ENCODE measurements at places on chromosomes 7 and 10. TPM values are rescaled to one million over a fixed set of nuclear protein-coding genes. Genes with fewer than 3 reads are reported as not detected.

WASL gene
- polyA plus RNA-seq = 35.6 TPM

COL28A1 gene
- 0.70 TPM for polyA plus RNA-seq

EZH2 gene
- 32.5 TPM for polyA plus RNA-seq

FAM25G gene
- polyA plus RNA-seq = not detected

KLLN gene
- polyA plus RNA-seq = 0.35 TPM

SPDYE3 gene
- polyA plus RNA-seq = 3.6 TPM

GRCh38 chr7:32047801-32048200, 22.4 kb downstream of the PDE1C start:
- H3K4me1 ChIP-seq = peaks cover 4% of the 10 kb centered on the region
- no peak overlapping the region for H3K27ac ChIP-seq
- no peak for DNase-seq
- H3K36me3 ChIP-seq = no peaks in the 10 kb centered on the region
- no peaks in the 10 kb centered on the region for H3K27me3 ChIP-seq

- H3K27ac ChIP-seq = no peak overlapping the region
- no peak for DNase-seq
- H3K4me3 ChIP-seq = no peak overlapping the region
- H3K4me1 ChIP-seq = peaks cover 8% of the 10 kb centered on the region
These were observed 14.7 kb upstream of the OAT start for GRCh38 chr10:124433461-124433860.

DNA sequence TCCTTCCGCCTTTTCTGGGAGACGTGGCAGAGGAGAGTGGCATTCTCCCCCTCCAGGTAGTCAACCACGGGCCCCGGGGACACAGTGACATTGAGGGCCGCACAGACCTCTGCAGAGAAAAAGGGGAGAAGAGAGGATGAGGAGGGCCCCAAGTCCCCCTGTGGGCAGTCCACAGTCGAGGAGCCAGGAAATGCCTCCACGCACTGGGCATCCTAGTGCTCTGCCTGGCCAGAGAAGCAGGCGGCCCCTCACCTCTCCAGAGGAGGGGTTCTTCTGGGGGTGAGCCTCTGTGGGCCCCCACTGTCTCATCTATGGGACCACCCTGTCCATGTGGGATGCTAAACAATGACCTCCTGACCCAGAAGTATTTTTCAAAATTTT, 7.4 kb downstream of the VSTM4 start:
- no peak for DNase-seq
- H3K4me3 ChIP-seq = no peak overlapping the region
- H3K27me3 ChIP-seq = no peaks in the 10 kb centered on the region
- H3K36me3 ChIP-seq = no peaks in the 10 kb centered on the region

GRCh38 chr7:24851786-24852185, 94.5 kb upstream of the GSDME start:
- no peak overlapping the region for H3K27ac ChIP-seq
- H3K36me3 ChIP-seq = no peaks in the 10 kb centered on the region
- peaks cover 16% of the 10 kb centered on the region for H3K4me1 ChIP-seq
- no peak overlapping the region for H3K4me3 ChIP-seq
- no peaks in the 10 kb centered on the region for H3K27me3 ChIP-seq

DNA sequence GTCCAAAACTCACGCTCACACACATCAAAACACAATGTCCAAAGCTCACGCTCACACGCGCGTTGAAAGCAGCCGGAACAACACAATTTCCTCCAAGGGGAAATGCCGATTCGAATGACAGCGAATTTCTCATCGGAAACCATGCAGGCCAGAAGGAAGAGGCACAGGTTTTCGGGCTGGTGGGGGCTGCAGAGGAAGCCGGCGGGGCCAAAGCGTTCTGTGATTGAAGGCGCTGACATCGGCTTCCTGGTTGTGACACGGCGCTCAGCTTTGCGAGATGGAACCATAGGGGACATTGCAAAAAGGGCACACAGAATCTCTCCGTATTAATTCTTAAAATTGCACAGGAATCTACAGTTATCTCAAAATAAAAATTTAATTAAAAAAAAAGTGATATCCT, 61.3 kb downstream of the FOXL3 start:
- no peak overlapping the region for H3K27ac ChIP-seq
- H3K36me3 ChIP-seq = no peaks in the 10 kb centered on the region
- H3K4me3 ChIP-seq = no peak overlapping the region

DNA sequence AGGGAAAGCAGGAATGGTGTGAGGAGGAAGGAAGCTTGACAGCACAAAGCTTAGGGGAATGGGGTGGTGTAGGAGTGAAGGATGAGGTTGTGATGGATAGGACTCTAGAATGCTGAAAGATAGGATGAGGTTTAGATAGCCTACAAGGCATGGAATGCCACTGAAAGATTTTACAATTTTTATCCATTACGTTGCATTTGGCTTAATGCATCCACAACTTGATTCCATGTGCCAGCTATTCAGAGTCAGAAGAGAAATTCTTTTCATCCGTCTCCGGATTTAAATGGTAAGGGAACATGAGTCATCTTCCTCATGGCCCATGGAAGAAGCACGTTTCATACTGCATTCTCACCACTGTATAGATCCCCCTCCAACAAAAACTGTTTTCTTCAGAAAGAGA, 212.4 kb upstream of the BMPER start:
- H3K4me1 ChIP-seq = no peaks in the 10 kb centered on the region
- no peak overlapping the region for H3K4me3 ChIP-seq
- DNase-seq = no peak
- H3K27me3 ChIP-seq = no peaks in the 10 kb centered on the region
- H3K27ac ChIP-seq = no peak overlapping the region
- H3K36me3 ChIP-seq = no peaks in the 10 kb centered on the region

GRCh38 chr7:29359482-29360093, 165.0 kb downstream of the CHN2 start:
- H3K36me3 ChIP-seq = no peaks in the 10 kb centered on the region
- H3K4me1 ChIP-seq = 0 out of 2 replicates have a peak, but pooled peaks cover under 1% of the 10 kb centered on the region
- no peak overlapping the region for H3K4me3 ChIP-seq
- no peak for DNase-seq
- H3K27me3 ChIP-seq = no peaks in the 10 kb centered on the region
- no peak overlapping the region for H3K27ac ChIP-seq

- no peaks in the 10 kb centered on the region for H3K4me1 ChIP-seq
- no peaks in the 10 kb centered on the region for H3K27me3 ChIP-seq
- no peaks in the 10 kb centered on the region for H3K36me3 ChIP-seq
- no peak for DNase-seq
These were observed 92.0 kb downstream of the KCNMA1 start for GRCh38 chr10:77545585-77545984.

All from GM23338 (cell line).